Stimulated activated CD4-positive, alpha-beta T cell treated with anti-CD3 and anti-CD28 coated beads, TNF-alpha, amount 100 ng/mL, for 1 hour (primary cell): ENCODE measurements at places on chromosomes 13 and 19.

GRCh38 chr13:107111248-107111647 lies 543.3 kb upstream of the ARGLU1 start:
- no peak for DNase-seq

GRCh38 chr13:46846726-46847125 lies 49.8 kb upstream of the ESD start:
- DNase-seq, result no peak

GRCh38 chr13:73367886-73368285 lies 309.1 kb downstream of the KLF5 start:
- DNase-seq, result no peak

DNA sequence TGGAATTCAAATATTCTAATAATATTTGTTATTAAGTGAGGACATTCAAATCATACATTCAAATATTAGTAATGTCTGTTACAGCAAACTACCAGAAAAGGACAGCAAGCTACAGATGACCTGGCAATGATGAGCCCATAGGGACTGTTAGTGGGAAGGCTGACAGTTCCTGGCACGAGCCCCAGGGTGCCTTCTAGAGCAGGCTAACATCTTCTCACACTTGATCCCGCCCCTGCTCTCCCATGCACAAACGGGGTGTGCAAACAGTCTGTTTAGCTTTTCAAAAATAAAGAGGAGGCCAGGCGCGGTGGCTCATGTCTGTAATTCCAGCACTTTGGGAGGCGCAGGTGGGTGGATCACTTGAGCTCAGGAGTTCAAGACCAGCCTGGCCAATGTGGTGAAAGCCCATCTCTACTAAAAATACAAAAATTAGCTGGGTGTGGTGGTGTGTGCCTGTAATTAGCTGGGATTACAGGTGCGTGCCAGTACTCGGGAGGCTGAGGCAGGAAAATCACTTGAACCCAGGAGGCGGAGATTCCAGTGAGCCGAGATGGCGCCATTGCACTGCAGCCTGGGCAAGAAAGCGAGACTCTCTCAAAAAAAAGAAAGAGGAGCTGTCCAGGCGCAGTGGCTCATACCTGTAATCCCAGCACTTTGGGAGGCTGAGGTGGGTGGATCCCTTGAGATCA lies 9.6 kb upstream of the GARRE1 start:
- DNase-seq, result no peak

- DNase-seq, result no peak
Observed at GRCh38 chr19:27759896-27760295, 1453.1 kb downstream of the UQCRFS1 start.

GRCh38 chr19:20863176-20863575 lies 59.9 kb upstream of the ZNF85 start:
- DNase-seq, result no peak

GRCh38 chr13:32472194-32472621 lies 44.3 kb upstream of the N4BP2L1 start:
- DNase-seq, result no peak

DNA sequence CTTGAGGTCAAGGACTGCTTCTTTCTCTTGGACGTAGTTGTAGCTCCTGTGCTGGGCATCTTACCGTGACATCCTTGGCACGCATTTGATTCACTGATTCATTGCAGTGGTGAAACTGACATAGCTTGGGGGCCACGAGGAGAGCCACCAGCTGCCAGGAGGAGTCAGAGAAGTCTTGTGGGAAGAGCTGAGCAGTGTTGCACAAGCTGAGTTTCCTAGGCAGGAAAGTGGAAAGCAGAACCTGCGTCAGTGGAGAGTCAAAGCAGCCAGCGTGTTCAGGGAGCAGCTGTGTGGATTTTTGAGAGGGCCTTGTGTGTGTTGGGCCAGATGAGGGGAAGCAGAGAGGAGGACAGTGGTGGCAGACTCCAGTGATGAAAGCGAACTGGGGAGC lies 5.3 kb upstream of the GPR183 start:
- no peak for DNase-seq

DNA sequence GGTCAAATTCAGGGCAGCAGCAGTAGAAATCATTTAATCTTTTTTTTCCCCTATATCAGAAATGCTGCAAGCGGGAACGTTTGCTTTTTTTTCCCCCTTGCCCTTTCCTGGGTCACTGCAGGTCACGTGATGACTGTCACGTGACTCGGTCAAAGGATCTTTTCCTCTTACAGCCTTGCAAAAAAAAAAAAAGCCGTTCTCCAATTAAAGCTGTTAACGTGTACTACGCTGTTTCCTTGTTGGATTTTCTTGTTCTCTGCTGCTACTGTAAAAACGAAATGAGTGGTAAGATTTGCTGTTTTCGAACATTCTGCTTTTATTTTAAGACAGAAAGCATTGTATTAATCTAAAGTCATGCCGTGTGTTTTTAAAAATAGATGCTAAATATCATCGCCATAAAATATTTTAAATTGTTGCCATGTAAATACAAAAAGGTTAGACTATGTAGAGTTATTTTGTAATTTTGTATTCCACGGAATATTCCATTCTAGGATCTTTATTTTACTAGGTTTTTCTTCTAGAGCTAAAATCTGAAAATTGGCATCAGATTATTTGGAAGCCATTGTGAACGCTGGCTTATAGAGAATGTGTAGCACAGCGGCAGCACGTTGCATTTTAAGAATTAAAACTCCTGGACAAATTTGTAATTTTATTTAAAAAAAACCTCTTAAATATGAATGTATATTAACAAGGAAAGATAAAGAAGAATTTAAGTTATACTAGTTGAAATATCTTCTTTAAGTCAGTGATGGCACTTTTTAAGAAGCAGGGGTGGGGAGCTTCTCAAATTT lies 109.8 kb upstream of the MLNR start:
- peak; percentile 38 for DNase-seq

DNA sequence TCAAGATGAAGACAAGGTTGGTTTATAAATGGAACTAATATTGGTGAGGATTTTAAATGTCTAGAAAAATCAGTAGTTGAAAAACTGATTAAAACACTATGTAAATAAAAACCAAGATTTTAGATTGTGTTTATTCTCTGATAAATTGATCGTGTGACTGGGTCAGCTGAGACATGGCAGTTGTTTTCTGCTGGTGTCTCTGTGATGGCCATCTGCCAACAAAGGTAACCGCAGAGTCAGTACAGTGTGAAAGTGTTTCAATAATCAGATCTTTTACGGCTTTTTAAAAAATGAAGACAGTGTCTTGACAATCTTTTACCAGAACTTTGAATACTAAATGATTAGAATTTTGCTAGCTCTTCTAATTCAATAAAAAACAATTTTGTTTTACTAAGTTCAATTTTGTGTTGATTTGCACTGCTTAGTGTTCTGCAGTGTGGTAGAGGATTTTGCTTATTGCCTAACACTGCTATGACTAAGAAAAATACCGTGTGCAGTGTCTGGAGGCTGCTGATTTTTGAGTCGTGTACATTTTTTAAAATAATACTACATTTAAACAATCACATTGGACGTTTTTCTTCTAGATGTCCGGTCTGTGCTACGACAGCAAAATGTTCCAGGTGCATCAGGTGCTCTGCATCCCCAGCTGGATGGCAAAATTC lies 32.7 kb upstream of the GPR183 start:
- no peak for DNase-seq

GRCh38 chr13:65472336-65472735 lies 1757.8 kb downstream of the PCDH9 start:
- no peak for DNase-seq

- DNase-seq, result no peak
Observed at GRCh38 chr13:102651392-102651791, 43.5 kb downstream of the METTL21C start.

GRCh38 chr19:24140591-24140990 lies 53.6 kb downstream of the ZNF254 start:
- DNase-seq, result no peak

- DNase-seq, result no peak
Observed at GRCh38 chr19:17985037-17985818, 18.3 kb downstream of the KCNN1 start.

DNA sequence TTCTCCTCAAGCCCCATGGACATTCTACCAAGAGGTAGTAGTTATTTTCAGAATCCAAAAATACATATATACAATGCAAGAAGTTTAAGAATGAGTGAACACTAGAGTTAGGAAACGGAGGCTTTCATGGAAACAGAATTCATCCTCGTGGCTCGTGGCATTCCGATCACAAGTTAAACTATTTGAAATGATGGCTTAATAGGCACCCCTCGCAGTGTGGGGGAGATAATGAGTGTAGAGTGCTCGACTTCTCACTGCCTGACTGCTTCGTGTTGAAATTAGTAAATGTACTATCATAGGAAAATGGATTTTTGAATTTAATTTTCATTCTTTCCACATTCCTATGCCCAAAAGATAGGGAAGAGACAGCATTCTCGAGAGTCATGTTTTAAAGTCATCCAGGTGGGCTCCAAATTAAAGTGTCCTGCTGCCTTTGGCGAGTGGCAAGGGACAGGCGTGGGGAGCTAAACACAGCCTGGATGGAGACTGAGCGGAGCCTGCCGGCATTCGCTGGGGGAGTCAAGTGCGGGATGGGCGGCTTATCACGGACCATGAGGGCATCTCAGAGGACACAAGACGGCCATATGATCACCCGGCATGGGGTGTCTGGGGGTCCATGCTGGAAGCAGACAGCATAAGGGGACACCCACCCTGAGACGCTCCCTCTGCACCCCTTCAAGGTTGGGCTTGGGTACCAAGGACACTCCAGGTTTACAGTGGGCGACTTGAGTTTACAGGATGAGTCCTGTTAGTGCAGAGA lies 165.2 kb downstream of the TEX29 start:
- DNase-seq, result no peak

DNA sequence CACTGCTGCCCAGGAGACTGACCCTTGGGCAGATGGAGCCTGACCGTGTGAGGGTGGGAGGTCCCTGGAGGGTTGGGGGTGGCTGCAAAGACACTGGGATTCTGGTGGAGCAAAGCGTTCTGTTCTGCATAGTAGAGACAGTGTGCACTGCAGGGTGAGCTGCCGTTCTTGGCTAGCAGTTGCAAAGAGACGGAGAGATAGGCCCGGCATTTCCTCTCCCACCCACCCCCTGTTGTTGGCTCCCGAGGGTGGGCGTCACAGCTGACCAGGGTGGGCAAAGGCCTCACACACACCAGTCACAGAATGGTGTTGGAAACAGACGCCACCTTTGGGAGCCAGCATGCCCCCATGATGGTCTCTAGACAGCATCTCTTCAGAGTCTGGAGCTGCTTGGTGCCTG lies 11.4 kb downstream of the TMEM255B start:
- DNase-seq, result no peak

- DNase-seq, result no peak
Observed at GRCh38 chr19:45899919-45900589, 2.4 kb downstream of the MYPOP start.

DNA sequence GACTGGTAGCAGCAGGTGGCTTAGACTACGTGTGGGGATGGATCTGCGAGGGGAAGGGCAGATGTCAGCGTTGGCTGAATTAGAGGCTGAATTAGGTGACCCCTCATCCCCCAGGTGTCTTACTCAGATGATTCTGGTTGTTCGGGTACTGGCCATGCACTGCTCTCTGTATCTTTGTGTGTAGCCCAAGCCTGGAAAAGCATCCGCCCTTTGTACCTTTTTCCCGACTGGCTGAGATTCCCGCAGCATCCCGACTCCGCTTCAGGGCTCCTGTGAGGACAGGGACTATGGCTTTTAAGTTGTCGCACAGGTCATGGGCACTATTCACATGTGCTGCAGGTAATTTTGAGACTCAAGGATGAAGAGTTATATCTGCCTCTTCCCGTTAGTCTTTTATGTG lies 7.2 kb downstream of the TFDP1 start:
- DNase-seq, result no peak

DNA sequence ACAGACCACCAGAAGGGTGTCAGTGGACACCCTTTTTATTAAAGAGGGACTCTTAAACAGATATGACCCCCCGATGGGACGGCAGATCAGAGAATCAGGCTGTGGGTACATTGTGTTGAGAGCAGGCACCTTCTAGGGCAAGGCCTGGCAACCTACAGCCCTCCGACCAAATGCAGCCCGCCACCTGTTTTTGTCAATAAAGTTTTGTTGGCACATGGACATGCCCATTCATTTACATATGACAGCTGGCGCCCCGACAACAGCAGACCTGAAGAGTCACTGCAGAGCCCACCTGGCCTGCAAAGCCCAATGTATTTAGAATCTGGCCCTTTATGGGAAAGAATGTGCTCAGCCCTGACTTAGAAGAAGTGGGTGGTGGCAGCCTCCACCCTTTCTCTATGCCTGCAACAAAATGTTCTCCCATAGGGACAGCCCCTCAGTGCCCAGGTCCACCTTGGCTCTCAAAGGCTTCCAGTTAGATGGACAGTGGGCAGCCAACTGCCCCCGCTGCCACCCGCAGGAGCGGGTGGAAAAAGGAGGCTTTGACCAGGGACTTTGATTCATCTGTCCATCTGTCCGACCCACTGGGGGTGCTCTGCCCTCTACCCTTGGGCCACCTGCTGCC lies 184.9 kb downstream of the PTPRS start:
- DNase-seq, result no peak

GRCh38 chr13:109272595-109273325 lies 513.6 kb downstream of the IRS2 start:
- DNase-seq, result no peak

DNA sequence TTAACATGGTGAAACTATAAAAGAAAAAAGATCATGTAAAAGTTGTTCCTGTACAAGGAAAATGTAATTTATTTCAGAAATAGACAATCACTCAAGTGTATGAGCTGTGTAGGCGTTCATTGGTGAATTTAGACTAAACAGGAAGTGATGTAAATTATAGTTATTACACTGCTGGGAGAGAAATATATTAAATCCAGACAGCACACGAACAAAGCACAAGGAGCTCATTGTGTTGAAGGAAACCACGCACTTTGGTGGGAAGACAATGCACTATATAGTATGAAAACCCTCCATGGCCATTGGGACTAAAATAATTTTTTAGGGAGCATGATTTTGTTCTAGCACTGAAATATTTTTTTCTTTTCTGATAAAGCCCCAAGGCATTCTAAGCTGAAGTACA lies 450.5 kb downstream of the KLF12 start:
- DNase-seq, result no peak

- DNase-seq, result no peak
Observed at GRCh38 chr13:79742923-79743322, 262.0 kb downstream of the NDFIP2 start.

- DNase-seq, result no peak
Observed at GRCh38 chr19:17090583-17090982, 15.0 kb downstream of the MYO9B start.

DNA sequence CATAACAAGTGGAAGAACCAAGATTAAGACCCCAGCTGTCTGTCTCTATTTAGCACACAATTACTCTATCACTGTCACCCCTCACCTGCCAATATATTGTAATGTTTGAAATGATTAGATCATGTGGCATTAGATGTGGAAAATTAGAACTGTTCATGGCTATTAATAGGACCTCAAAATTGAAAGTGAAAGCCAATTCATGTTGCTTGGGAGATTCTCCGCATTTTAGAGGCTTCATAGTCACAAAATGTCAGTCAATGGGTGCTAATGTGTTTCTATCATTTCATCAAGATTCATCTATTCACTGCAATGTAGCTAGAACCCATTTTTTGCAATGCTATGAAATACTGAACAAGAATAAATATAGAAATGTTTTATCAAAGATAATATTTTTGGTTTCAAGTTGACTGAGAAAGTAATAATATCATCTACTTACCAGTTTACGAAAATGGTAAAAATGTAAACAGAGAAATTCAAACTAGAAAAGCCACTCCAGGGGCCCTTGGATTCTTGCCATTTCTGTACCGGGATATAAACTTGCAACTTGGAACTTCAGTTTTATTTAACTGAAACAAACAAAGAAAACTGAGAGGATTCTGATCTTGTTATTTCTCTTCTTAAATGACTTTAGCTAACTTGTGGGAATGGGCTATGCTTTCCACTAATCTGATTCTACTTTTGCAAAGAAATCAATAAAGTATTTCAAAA lies 388.6 kb downstream of the DCT start:
- no peak for DNase-seq

- DNase-seq, result no peak
Observed at GRCh38 chr19:32196690-32197420, 148.6 kb upstream of the ZNF507 start.
